ENCODE measurements at places on chromosomes 13 and 19. TPM values are rescaled to one million over a fixed set of nuclear protein-coding genes. Genes with fewer than 3 reads are reported as not detected.

EEF1AKMT1 gene
- total RNA-seq, result 9.0 TPM

NMRK2 gene
- total RNA-seq, result not detected

PRR22 gene
- 1.5 TPM for total RNA-seq

PDX1 gene
- not detected for total RNA-seq

CYP4F12 gene
- 7.5 TPM for total RNA-seq

FBN3 gene
- not detected for total RNA-seq

TNNT1 gene
- total RNA-seq, result not detected

TINCR gene
- total RNA-seq, result 0.48 TPM

PLIN3 gene
- total RNA-seq, result 95.7 TPM

AMER2 gene
- 0.03 TPM for total RNA-seq

DNA sequence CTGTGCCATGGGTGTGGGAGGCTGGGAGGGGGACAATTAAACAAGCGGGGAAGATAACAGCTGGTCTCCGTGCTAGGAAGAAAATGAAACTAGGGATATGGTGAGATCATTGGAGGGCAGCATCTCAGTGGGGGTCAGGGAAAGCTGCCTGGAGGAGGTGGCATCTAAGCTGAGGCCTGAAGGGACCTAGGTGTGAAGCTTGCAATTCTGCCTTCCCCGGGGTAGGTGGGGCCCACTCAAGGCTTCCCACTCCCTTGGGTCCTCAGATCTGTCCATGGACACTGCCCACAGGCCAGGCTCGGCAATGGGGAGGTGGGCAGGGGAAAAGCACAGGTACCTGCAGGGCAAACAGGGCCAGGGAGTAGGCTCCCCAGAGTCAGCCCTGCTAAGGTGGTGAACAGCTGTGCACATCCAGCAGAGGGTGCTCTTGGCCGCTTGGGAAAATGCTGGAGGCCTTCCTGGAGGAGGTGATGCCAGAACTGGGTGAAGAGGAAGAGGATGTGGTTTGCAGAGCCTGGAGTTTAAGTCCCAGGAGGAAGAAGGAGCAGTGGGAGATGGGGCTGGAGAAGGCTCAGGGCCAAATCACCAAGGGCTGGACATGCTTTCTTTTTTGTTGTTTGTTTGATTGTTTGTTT, 25.7 kb upstream of the CCNE1 start:
- DNase-seq, result no peak

DNA sequence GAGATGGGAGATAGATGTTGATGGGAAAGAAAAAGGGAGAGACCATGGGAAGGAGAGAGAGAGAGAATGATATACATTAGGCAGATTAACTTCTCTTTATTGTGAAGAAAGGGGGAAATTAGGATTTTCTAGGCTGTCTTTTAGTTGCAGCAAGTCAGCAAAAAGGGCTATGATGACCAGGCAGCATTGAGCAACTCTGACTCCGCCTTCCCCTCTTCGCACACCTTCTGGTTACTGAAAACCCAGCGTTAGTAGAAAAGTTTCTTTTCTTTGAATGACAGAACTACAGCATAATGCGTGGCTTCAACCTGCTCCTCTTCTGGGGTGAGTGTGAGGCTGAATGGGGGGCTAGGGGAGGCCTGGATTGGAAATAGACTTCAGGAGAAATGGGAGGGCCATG, at the start of gene ADGRE1:
ADGRE1 (plus strand) TSS at position 264 of the 400 bp plus-strand sequence; CDS start at position 294, 30 bp downstream.
- no peak for DNase-seq

GRCh38 chr13:22060187-22060586, 389.3 kb downstream of the FGF9 start:
- no peak for DNase-seq

DNA sequence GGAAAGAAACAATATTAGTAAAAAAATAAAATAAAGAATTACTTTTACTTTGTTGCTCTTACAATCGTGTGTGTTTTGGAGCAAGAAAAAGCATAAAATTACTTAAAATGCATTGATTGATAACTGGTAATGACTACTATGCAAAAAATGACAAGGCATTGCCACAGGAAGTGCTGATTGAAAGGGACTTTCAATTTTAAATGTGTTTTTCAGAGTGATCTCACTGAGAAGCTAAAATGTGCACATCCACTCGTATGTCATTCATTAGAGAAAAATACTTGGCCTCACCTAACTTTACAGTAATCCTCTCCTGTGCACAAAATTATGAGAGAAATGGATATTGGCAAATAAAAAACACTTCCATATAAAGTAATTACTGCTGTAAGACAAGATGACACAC, 934.9 kb downstream of the SLITRK6 start:
- no peak for DNase-seq

DNA sequence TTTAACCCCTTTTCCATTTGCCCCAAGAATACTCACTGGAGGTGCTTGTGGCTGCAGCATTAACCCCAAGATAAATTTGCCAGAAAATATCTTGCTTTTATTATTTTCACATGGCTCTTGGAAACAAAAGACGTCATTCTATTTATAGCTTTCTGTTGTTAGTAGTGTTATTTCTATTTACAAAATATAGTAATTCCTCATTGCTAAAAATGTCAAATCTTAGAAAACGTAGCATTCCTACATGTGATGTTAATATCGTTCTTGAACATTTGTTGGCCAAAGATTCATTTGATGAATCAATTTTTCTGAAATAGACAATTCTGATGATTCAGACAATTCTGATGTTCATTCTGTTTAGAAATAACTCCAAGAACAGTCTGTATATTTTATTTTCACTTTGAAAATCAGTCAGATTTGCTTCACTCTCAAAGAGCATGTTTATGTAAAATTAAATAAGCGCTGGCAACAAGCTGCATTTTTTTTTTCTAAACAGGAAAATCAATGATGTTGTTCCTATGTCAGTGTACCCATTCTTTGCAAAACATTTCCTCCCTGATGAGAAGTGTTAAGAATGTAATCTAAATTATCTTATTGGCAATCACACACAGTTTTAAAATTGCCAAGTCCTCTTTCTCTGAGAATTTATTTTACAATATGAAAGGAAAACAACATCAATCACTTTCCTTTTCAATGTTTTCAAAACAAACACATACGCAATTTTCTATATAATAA, 334.0 kb downstream of the KCTD12 start:
- no peak for DNase-seq

GRCh38 chr13:37657134-37657533, 58.6 kb upstream of the POSTN start:
- no peak for DNase-seq

GRCh38 chr19:35719402-35720162, 1.8 kb downstream of the KMT2B start:
- no peak for DNase-seq

DNA sequence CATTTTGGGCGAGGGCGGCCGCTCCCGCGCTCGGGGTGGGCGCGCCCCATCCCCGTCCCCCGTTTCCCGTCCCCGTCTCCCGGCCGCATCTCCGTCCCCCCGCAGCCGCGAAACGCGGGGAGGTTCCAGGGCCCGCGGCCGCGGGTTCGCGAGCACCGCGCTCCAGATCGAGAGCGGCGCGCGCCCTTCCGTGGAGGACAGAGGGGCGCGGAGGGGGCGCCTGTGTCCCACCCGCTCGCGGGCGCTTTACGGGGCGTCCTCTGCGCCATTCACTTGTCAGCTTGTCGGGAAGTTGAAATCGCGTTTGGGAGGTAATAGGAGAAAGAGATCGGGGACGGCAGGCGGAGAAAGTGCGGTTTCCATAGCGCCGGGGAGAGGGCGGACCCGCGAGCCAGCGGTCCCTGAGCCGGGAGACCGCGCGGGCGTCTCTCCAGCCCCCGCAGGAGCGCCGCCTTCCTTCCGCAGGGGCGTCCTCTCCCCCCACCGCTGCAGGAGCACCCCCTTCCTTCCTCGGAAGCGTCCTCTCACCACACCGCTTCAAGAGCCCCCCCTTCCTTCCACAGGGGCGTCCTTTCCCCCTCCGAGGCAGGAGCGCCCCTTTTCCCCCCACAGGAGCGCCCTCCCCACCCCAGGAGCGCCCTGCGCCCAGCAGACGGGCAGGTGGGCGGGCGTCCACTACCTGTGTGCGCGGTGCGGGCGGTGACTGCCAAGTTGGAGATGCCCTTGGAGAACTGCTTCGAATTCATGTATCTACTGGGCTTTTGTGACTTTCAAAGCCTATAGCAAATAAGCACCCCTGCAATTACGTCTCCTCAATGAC, 962 bp upstream of the IRS2 start:
- no peak for DNase-seq

All from mesenteric fat pad (tissue), 1 donor.